AG04449 (cell line): ENCODE measurements at places on chromosomes 11 and 22.

GRCh38 chr22:24087071-24087795, 76.1 kb downstream of the CABIN1 start:
- no peak for DNase-seq

DNA sequence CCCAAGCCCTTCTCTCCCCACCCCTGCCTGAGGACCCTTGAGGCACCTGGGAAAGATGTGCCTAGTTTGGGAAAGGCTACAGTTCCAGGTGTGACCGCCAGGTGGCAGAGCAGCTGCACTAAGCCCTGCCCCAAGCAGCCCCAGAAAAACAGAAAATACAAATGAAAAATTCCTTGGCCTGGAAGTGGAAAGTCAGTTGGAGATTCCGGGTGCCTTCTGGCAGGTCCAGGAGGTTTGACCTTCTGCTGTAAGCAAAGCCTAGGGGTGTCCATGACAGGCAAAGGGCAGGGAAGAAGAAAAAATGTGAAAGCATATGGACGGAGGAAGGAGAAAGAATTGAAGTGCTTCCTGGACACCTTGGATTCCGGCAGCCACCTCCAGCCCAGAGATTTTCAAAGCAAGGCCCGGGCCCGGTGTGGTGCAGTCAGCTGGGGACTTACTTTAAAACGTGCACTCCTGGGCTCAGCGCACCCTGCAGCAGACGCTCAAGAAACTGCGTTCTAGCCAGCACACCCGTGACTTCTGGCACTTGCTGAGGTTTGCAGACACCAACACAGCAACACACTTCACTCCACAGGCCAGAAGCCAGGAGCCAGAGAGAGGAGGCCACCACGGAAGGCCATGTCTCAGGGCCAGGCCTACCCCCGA, 37.3 kb upstream of the SLC22A12 start:
- DNase-seq, result no peak

DNA sequence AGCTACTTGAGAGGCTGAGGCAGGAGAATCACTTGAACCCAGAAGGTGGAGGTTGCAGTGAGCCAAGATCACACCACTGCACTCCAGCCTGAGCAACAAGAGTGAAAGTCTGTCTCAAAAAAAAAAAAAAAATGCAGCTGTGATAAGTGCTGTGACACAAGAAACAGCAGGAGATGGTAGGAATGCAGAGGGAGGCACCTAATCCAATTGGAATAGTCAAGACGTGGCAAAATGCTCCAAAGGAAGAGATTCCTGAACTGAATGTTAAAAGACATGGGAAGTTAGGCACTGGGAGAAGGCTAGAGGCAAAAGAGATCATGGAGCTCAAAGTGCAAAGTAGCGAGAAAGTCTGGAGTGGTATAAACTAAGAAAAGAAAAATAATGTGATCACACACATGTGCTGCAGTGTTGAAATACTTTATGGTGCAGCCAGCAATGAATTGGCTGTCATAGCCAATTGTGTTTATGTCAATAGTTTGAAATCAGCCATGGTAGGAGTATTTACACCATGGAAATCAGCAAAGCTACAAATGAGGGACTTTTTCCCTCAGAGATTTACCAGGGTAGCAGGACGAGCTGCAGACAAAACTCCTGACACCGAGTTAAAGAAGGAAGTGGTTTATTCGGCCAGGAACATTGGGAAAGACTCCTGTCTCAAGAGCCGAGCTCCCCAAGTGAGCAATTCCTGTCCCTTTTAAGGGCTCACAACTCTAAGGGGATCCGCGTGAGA, 40.9 kb upstream of the LIPT2 start:
- no peak for DNase-seq

- no peak for DNase-seq
Measured at GRCh38 chr22:38187413-38188212, 6.0 kb upstream of the PLA2G6 start.

DNA sequence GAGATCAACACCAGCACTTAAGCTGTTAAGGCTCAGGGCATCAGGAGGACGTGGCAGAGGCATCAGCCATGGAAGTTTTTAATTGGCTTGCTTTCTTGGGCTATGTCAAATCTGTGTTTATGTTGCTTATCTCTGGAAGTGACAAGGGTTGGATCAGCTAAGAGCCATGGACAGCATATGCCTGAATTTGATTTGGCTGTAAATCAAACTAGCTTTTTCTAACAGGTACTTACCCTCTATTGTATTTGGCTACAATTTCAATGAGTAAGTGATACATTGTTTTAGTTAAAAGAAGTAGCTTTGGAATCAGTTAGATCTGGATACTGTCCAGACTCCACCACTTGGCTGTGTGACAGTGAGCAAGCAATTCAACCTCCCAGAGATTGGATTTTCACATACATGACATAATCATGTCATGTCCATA, 936.6 kb downstream of the OPCML start:
- DNase-seq, result no peak

GRCh38 chr11:133306019-133306418, 226.3 kb downstream of the OPCML start:
- no peak for DNase-seq

DNA sequence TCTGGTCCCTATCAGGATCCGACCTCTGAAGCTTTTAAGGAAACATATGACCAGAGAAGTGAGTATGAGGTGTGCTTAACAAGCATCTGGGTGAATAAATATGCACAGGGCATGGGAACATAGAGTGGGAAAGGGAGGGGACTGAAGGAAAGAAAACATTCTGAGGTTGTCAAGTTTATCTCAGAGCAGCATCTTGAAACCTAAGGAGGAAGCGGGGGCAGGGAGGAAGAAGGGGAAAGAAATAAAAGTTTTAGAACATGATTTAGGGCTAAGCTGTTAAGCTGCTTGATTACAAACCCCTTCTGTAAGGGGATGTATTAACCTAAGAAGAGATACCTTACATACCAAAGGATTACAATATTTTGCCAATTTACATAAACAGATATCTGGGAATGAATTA, 24.0 kb upstream of the SC5D start:
- no peak for DNase-seq

DNA sequence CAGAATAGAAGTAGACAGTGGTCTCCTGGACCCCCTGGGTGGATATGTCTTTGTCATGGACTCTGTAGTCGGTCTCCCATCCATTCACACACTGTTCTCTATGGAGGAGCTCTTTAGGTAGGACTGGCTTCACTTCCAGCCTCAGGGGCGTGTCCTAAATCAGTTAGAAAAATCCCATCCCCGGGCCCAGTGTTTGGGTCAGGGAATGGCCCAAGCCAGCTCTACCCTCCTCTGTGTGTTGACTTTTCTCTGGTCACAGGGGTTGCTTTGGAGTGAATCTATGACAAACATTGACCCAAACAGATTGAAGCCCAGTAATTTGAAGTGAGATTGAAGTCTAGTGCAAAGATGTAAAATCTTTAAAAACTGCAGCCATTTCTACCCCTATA, 34.0 kb downstream of the WEE1 start:
- DNase-seq, result no peak

DNA sequence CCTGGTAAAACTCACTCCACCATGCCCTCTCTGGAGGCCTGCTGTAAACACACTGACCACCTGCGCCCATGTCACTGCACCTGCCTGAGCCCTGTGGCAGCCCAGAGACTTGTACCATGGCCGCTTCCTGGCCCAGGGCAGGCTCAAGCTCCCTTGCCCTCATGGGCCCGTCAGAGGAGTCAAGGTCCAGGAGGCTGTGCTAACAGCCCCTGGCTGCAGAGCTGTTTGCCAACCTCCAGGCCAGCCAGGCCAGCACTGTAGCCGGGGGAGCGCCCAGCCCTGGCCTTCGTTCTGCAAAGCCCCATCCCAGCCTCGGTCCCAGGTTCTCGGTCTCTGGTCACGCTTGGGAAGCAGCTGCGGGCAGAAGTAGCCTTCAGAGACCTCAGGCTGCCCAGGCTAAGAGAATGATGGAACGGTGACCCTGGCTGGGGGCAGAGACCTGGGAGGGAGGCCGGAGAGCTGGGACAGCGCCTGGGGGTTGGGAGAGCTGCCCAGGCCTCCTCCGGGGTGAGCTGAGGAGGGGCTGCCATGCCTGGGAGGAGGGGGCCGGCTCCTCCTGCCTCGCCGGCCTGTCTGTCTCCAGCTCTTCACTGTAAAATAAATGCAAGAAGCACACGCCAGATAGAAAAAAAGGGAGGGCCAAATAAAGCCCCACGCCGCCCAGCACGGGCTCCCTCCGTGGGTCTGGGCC, 11.9 kb upstream of the TCF20 start:
- no peak for DNase-seq

GRCh38 chr22:50418624-50419023, 56.2 kb downstream of the SBF1 start:
- DNase-seq, result no peak

DNA sequence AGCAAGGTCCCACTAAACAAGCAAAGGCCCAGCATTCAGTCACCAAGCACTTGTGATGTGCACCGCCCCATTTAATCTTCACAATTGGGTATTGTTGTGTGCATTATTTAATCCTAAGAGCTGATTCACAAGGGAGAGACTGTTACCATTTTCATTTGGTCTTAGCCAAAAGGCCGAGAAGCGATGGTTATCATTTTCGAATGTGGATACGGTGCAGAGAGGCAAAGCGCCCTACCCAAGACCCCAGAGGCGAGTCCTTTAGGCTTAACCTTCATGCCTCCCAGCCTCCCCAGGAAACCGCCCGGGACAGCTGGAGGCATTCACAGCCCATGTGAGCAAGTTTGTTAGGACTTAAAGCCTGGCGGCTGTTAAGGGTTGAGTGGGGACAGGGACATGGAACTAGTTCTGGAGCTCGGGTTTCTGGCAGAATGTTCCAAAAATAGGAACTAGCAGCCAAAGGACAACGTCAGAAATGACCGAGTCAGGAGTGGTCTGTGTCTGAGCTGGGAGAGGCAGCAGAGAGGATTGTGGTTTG, 13.0 kb upstream of the UPK3A start:
- DNase-seq, result no peak

- DNase-seq, result peak; percentile 24
Measured at GRCh38 chr11:88179141-88179540, 3.9 kb upstream of the RAB38 start.

GRCh38 chr22:50544078-50544745, 1.5 kb upstream of the KLHDC7B start:
- no peak for DNase-seq

DNA sequence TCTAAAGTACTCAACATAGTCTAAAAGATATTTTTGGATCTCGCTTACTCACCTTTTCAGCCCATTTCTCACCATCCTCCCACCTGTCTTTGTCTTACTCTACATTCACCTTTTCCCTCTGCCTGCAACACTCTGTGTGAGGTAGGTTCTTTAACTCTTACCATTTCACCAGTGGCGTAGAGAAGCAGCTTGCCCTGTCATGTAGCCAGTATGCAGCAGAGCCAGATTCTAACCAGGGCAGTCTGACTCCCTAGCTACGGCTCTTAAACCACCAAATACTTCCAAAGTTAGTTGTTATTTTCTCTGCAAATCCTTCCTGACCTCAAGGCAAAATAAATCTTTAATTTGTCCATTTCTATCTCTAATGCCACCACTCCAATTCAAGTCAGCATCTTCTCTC, 7.5 kb downstream of the ALG8 start:
- peak; percentile 70 for DNase-seq

GRCh38 chr11:121310908-121311307, 18.3 kb downstream of the SC5D start:
- DNase-seq, result no peak

GRCh38 chr11:104784684-104785460, 113.4 kb downstream of the CASP12 start:
- DNase-seq, result no peak

GRCh38 chr11:25793637-25794036, 538.3 kb upstream of the ANO3 start:
- no peak for DNase-seq

GRCh38 chr11:2820976-2821375, 64.6 kb downstream of the CDKN1C start:
- no peak for DNase-seq

- no peak for DNase-seq
Measured at GRCh38 chr11:47667135-47667534, 24.8 kb upstream of the MTCH2 start.
